ENCODE measurements at places on chromosomes 5 and 9. TPM values are rescaled to one million over a fixed set of nuclear protein-coding genes. Genes with fewer than 3 reads are reported as not detected.

The KCNIP1 gene
- total RNA-seq: 0.20 TPM

The HTR4 gene
- not detected for total RNA-seq

The GABRA1 gene
- not detected for total RNA-seq

The GGTA1 gene
- 0.13 TPM for total RNA-seq

The ZNF608 gene
- total RNA-seq: 11.0 TPM

The IFNA6 gene
- total RNA-seq: not detected

The EPB41L4A gene
- 10.6 TPM for total RNA-seq

The PCDHGB1 gene
- 0.60 TPM for total RNA-seq

The NEURL1B gene
- 5.3 TPM for total RNA-seq

The SMIM15 gene
- 31.2 TPM for total RNA-seq

The NR6A1 gene
- 0.54 TPM for total RNA-seq

The FAM78A gene
- 2.2 TPM for total RNA-seq

The NPR2 gene
- 7.9 TPM for total RNA-seq

The CBY3 gene
- not detected for total RNA-seq

The PCDHGB3 gene
- 0.67 TPM for total RNA-seq

The ITGA1 gene
- total RNA-seq: 21.5 TPM

The RHOBTB3 gene
- total RNA-seq: 160 TPM

The SPARC gene
- 1,145 TPM for total RNA-seq

The SPINK13 gene
- total RNA-seq: not detected

The GRAMD2B gene
- total RNA-seq: 3.9 TPM

The C5orf58 gene
- not detected for total RNA-seq

The SPATA31A6 gene
- not detected for total RNA-seq

The IRX2 gene
- not detected for total RNA-seq

The PCDHA1 gene
- not detected for total RNA-seq

The PDCD1LG2 gene
- total RNA-seq: 27.8 TPM

The VLDLR gene
- 1.4 TPM for total RNA-seq

The ASS1 gene
- total RNA-seq: 1.8 TPM

The FYB1 gene
- total RNA-seq: not detected

The ORM2 gene
- total RNA-seq: not detected

The IL13 gene
- total RNA-seq: not detected

The SLC6A18 gene
- total RNA-seq: not detected

The NSG2 gene
- not detected for total RNA-seq

The CEL gene
- total RNA-seq: 0.07 TPM

The AJM1 gene
- 1.5 TPM for total RNA-seq

The SERINC5 gene
- total RNA-seq: 5.0 TPM

The CDKN2A gene
- total RNA-seq: 40.8 TPM

The NR2F1-AS1 gene
- 7.9 TPM for total RNA-seq

The ARID3C gene
- not detected for total RNA-seq

The EIF4EBP3 gene
- total RNA-seq: 4.8 TPM

The GAPT gene
- not detected for total RNA-seq

The ACOT12 gene
- total RNA-seq: not detected

The B4GALT7 gene
- total RNA-seq: 36.7 TPM

The LURAP1L gene
- total RNA-seq: 2.9 TPM

The NTRK2 gene
- total RNA-seq: not detected

The TSLP gene
- total RNA-seq: not detected

The DCP2 gene
- 21.4 TPM for total RNA-seq

The IL4 gene
- not detected for total RNA-seq
